NCI-H345 (cell line): ENCODE measurements at places on chromosomes 16 and 17.

DNA sequence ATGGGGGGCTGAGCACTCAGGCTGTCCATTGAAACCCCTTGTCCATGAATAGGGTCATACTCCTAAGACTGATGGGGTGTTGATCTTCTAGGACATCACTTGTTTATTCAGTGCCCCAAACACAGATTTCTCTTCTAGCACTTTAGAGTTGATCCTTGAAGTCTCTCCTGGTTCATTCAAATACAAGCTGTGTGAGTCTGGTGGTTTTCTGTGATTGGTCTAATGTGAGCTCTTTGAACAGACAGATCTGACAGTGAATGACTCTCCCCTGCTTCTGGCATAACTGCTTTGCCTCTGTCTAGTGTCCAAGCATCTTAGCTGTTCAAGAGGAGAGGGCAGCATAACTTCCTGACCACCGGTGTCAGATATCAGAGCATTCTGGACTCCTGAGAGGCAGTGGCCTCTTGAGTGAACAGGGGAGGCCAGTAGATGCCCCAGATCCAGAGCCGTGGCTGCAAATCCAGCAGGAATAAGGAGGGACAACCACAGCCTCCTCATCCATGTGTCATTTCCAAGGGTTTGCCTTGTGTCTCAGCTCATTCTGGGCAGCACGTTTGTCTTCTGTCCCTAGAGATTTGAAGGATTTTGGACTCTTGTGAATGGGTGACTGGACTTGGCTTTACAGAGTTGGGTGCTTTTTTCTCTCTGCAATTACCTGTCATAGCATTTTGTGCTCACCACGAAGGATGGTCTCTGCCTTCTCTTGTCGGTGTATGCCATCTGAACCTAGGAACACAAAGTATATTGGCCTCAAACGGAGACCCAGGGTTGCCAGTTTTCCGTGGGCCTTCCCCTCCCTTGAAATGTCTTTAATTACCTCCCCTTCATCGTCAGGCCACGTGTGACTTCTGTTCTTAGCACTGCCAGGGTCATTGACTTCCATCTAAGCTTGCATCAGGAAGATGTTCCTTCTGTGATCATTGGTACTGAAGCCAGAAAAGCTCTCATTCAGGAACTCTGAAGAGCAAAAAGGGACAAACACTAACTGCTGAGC is 13.9 kb upstream of the CLEC18C start:
- no peak for DNase-seq

GRCh38 chr17:40547079-40547784 is 18.0 kb downstream of the CCR7 start:
- peak; percentile 98 for DNase-seq

GRCh38 chr17:20059728-20060188 is 50.6 kb downstream of the SPECC1 start:
- DNase-seq = peak; percentile 43

GRCh38 chr16:85638695-85639409 is 25.7 kb downstream of the GSE1 start:
- DNase-seq = no peak

GRCh38 chr16:17757808-17758207 is 287.0 kb upstream of the XYLT1 start:
- no peak for DNase-seq

GRCh38 chr17:82603981-82604448 is 44.2 kb downstream of the WDR45B start:
- no peak for DNase-seq

DNA sequence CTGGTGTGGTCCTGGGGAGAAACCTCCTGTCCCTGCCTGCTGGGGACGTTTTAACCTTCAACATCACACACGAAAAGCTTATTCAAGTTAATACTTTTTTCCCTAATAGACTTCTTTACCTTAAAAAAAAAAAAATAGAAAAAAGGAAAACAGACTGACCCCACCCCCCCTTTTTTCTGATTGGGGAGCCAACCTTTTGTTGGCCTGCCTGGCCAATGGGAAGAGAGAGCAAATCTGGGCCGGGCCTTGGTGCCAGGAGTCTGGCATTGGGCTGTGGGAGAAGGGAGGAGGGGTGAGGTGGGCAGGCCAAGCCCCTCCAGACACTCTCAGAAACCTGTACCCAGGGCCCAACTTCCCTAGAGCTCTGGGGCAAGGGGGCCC is 3.0 kb downstream of the CBX8 start:
- no peak for DNase-seq

GRCh38 chr17:17453088-17453487 is 23.7 kb upstream of the MED9 start:
- DNase-seq = no peak

GRCh38 chr17:4301066-4301465 is 37.3 kb upstream of the ANKFY1 start:
- no peak for DNase-seq

DNA sequence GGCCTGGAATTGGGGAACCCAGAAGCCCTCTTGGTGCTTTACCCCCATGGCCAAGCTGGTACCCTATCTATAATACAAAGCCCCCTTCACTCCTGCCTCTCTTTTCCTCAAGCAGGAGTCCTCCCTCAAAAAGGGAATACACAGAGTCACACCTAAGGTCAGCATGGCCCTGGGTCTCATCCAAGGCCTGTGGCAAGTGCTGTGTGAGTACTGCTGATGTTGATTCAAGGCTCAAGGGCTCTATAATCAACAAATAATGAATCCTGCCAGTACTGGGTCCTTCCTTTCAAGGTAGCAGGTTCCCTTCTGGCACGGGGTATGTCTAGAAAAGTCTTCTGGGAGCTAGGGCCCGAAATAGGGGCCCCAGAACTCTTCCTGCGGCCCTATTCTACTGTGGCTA is 187.3 kb downstream of the CYB561 start:
- no peak for DNase-seq

DNA sequence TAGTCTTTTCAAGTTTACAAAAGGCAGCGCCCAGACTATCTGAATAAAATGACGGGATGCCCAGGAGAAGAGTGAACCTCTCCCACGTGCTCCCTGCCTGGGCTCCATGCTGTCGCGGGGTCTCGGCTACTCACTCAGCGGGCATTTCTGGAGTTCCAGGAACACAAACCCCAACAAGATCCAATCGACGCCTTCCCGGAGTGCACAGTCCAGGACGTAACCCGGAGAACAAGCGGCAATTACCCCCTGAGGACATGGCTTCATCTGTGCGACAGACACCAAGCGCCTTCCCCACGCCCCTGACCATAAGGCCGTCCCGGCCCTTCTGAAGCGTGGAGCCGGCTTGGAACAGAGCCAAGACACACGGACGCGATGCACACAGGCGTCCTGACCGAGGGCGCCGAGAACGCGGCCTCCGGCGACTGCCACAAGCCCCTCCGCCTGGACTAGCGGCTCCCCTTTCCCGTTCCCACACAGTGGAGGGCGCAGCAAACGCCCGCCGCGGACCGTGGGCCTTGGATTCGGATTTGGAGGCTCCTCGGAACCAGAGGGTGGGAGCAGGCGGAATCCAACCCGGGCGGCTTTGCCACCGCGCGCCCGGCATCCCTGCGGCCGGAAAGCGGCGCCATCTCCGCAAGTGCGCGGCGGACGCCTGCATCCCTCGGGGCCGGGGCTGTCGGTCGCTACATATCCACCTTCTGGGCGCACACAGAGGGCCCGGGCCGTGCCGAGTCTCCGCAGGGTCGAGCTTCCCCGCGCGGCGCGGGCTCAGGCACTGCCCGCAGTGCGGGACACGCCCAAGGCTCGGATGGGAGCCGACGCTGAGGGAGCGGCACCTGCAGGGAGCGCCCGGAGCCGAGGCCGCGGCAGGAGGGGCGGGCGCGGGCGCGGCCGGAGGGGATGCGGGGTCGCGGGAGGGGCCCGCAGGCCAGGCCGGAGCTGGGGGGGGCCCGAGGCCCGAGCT is 725 bp downstream of the ABCA3 start:
- peak; percentile 49 for DNase-seq

- no peak for DNase-seq
Measured at GRCh38 chr17:3669085-3669347, 404 bp downstream of the EMC6 start.

DNA sequence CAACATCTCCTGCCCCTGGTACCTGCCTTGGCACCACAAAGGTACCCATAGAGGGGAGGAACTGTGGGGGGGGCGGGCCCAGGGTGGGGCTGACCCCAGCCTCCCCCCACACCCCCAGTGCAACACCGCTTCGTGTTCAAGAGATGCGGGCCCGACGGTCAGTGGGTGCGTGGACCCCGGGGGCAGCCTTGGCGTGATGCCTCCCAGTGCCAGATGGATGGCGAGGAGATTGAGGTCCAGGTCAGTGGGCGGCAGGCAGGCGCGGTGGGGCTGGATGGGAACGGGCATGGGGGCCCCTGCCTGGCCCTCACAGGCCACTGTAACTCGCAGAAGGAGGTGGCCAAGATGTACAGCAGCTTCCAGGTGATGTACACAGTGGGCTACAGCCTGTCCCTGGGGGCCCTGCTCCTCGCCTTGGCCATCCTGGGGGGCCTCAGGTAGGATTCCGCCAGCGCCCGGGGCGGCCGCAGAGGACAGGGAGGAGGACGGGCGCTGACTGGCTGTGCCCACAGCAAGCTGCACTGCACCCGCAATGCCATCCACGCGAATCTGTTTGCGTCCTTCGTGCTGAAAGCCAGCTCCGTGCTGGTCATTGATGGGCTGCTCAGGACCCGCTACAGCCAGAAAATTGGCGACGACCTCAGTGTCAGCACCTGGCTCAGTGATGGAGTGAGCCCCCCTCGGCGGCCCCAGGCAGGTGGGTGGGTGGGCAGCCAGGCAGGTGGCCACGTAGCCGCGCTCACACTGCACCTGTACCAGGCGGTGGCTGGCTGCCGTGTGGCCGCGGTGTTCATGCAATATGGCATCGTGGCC is 7.1 kb downstream of the GCGR start:
- no peak for DNase-seq

DNA sequence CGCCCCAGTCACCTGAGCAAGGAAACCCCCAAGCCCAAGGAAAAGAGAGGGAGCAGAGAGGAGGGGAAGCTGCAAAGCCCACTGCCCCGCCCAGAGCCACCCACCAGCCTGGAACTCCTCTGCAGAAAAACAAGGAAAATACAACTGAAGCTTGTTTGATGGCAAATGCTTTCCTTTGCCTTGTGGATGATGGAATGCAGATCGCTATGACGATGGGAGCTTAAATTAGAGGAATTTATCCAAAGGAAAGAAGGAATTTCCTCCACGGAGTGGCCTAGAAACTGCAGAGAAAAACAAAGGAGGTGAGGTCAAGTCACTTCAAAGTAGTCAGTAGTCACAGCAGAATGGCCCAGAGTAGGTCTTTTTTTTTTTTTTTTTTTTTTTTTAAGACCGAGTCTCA is 31.5 kb upstream of the ASGR2 start:
- no peak for DNase-seq

- peak; percentile 18 for DNase-seq
Measured at GRCh38 chr17:66625311-66625767, 209.6 kb upstream of the CACNG5 start.

- DNase-seq = no peak
Measured at GRCh38 chr16:57565461-57565860, 23.0 kb downstream of the ADGRG5 start.

- no peak for DNase-seq
Measured at GRCh38 chr16:88317613-88317965, 65.2 kb upstream of the ZNF469 start.

DNA sequence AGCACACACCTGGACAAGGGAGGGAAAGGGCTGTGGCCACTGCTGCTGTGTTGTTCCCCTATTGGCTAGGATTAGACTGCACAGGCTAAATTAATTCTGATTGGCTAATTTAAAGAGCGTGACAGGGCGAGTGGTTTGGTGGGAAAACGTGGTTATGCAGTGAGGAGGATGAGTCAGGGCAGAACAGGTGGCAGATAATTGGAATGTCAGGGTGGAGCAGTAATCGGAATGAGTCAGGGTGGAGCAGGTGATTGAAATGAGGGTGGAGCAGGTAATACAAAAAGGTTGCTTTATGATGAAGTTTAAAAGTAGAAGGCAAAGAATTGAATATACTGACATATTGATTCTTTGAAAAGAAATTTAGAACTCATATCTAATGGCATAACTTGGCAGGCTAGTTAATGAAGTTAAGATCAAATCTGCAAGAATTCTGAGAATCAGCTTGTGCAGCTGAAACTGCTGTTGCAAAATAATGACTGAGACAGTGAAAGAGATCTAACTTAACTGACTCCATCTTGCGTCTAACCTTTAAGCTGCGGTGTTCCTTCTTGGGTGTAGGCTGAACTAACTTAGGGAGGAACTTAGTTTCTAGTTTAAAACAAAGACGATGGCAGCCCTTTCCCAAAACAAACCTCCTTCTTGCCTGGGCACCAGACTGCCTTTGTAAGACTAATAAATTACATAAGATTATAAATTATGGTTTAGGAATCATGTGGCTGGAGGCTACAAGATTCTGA is 174.3 kb downstream of the UTP18 start:
- no peak for DNase-seq

GRCh38 chr17:76947309-76947708 is 79.1 kb downstream of the MGAT5B start:
- DNase-seq = no peak

DNA sequence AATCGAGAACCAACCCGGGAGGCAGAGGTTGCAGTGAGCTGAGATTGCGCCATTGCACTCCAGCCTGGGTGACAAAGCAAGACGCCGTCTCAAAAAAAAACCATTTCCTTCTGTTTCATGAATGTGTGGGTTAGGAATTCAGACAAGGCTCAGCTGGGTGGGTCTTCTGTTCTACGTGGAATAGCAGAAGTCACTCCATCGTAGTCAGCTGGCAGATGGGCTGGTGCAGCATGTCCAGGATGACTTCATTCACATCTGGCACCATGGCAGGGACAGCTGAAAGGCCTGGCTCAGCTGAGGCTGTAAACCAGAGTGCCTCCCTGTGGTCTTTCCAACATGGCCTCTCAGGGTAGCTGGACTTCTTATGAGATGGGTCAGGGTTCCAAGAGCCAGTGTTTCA is 89.0 kb downstream of the C17orf67 start:
- DNase-seq = no peak

DNA sequence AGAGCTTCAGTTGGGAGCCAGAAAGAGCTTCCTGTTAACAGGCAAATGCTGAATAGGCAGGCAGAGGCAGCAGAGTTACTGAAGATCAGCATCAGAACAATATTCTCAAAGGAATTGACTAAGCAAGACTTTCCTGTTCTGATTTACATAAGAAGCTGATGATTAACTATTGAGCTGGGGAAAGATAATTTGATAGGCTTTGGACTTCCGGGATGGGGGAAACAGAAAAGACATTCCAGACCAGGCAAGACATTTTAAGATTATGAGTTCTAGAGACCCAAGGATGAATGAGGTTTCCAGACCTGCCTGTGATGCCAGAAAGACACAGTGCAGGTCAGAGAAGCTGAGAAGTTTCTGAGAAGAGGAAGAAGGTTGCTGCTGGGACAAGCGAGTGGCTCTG is at the start of gene CES5A:
TSS of gene CES5A (minus strand) at position 101 of the 400 bp plus-strand sequence. CDS start 152 bp downstream, outside the sequence.
- no peak for DNase-seq

GRCh38 chr16:47311738-47312505 is 148.9 kb downstream of the ITFG1 start:
- no peak for DNase-seq
